ENCODE measurements at places on chromosomes 7 and 10.
A peak's percentile ranks its signal among the peaks of the same experiment; 100 is the strongest.

GRCh38 chr7:27181795-27182275, 3.2 kb downstream of the HOXA11 start:
- DNase-seq, result no peak

- DNase-seq, result peak; percentile 49
Measured at GRCh38 chr10:5014936-5015335, 11.3 kb upstream of the AKR1C2 start.

DNA sequence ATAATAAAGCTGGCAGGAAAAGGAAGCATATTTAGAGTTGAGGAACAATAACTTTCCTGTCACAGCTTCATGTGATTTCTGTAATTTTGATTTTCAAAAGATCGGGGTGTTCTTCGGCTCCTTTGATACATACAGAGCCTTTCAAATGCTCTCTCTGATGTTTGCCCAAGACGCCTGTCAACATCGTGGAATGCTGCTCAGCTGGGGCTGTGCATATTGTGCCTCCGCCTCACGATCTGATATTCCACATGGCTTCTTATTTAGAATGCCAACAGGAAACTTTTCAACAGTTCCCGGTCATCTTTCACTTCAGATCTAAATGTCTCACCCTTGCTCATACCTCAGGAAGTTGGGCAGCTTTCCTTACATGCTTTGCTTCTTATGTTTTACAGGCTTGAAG, 7.3 kb downstream of the NPY start:
- DNase-seq, result no peak

DNA sequence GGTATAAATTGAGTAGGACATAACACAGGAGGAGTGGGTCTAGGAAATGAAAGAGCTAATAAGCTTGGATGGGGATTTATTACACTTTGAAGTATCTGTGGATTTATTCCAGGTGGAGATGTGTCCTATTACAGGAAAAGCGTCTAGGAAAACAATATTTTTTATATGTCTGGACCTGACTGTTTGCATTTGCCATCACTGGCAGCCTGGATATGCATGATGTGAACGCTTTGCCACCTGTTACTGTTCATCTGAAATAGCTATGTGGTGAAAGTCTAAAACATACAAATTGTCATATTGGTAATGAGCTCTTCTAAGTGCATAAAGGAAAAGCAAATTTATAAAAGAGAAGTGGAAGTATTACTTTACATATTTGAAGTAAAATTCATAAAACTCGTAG, 31.6 kb upstream of the AGMO start:
- no peak for DNase-seq

DNA sequence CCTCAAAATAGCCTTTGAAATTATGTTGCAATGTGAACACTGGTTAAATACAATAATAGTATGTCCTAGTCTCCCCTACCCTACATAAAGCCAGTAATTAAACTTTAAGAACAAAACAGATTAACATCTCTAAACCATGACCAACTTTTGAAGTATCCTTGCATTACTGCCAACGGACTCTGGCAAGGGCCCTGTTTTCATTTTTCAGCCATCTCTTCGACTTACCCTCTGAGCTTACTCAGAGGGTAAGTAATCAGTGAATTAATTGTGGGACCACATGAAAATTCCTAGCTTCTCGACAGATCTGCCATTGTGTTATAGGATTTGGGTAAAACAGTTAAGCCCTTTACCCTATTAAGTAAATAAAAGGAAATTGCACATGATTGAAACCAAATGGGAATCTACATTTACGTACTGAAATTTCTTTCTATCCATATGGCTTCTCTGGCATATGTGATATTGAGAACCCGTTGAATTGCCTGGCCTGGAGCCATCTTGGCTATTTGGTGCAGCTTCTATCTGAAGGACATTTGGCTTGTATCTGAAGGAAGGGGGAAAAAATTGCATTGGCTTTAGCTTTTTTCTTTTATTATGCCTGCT, 39.6 kb downstream of the DYNC1I1 start:
- no peak for DNase-seq

DNA sequence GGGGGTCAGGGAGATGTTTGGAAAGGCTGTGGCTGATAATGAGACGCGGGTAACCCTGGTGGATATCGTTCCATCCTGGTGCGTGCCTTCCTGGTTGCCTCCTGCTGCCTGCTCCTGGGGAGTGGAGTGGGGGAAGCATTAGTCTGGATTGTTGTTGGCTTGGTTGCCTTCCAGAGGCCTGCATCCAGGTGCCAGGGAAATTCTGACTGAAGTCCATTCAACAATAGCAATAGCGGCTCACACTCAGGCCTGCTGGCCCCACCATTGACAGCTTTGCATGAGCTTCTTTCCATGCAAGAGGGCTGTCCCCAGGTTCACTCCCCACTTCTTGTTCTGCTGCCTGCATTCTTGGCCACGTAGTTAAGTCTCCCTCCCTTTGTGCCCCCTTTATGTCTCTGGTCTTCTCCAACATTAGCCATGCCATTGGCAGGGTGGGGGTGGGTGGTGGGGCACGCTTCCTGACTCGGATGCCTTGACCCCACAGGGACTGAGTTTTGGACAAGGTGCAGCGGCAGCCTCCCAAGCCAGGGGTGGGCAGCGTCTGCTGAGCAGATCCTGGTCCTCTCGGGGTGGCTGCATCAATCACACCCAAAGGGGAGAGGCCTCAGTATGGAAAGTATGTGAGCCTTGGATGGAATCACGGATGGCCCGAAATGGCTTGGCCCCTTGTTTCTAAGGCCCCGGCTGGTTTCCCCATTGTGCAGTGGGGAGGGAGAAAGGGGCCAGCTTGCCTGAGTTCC, 150.2 kb downstream of the GRK5 start:
- DNase-seq, result no peak

DNA sequence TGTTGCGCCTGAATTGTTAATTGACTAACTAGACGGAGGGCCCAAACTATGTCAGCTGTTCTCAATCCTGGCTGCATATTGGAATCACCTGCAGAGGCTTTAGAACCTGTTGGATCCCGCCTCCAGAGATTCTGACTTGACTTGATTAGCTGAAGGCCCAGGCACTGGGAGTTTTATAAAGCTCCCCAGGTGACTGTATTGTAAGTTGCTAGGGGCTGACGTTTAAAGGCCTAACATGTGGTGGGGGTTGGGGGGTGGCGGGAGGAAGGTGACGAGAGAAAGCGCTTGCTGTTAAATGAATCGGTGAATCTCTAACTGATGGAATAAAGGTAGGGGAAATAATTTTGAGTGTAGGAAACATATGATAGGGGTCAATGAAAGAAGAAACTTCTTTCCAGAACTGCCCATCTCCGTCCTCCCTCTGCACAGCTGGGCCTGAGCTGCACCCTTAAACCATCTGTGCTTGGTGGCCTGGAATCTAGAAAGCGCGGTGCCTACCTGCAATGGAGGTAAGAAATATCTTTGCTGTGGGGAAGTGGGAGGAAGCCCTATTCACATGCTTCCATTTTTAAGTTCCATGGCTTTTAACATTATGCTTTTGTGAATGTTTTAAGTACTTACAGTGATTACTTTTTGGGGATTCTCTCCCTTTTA, 225.0 kb upstream of the FAM3C start:
- no peak for DNase-seq

DNA sequence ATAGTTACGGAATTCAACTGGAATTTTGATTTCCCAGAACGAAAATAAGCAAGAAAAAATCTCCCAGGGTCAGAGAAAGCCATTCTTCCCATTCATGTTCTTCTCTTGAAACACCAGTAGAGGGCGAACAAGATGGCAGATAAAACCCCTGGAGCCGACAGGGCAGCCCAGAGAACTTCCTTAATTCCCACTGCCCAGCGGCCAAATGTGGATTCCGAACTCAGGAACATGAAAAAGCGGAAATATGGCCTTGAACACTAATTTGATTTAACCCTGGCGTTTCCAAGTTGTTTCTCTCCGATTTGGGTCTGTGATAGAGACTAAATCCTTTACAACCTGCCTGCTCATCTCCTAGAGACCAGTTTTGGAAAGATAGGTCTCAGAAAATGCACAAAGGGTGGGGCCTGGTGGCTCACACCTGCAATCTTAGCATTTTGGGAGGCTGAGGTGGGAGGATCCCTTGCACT, 100.7 kb upstream of the WAC start:
- peak; percentile 85 for DNase-seq

DNA sequence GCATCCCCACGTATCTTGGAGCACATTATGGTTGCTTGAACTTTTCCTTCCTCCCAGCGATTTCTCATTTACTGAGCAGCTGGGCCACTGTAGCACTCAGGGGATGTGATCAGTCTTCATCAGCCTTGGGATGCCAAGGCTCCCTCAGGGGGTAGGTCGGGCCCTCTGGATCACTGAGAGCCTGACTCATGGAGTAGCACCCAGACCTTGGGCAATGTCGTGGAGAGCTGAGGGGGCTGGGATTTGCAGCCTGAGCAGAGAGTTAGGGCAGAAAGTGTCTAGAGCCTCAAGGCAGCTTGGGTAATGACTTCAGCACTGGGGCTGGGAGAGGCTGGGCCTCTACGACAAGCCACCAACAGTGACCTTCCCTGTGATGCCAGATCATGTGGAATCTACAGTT, 86.5 kb upstream of the CXCL12 start:
- DNase-seq, result peak; percentile 58

DNA sequence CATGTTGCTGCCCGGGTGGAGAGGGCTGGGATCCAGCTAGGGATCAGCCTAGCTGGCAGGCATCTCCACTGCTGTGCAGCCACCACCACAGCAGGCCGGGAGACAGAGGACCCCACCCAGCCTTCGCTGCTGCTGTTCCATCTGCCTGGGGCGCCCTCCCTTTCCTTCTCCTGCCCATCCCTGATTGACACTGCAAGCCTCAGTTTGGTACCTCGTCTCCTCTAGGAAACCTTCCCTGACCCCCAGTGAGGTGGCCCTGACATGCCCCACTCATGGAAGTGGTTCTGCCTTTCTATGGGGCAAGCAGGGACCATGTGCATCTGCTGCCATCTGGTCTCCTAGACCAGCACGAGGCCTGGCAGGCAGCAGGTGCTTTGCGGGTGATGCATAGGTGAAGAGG, 30.4 kb upstream of the DPYSL4 start:
- no peak for DNase-seq

- peak; percentile 75 for DNase-seq
Measured at GRCh38 chr10:28393956-28394568, 91.2 kb upstream of the MPP7 start.

- peak; percentile 57 for DNase-seq
Measured at GRCh38 chr7:128738570-128739047, 550 bp upstream of the CALU start.

DNA sequence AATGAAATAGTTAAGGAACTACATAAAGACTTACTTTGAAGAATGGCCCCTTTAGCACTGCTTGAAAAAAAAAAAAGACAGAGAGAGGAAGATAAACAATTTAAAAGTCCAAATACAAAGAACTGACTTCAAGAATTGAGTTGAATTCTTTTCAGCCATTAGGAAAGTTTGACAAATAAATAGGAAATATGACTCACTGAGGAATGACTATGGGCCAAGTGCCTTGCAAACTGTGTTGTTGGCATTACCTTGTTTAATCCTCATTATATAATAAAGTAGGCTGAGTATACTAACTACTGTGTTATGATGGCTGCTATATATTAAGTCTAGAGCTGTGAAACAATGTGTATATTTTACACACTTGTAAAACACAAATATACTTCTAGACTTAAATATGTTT, 151.1 kb downstream of the ELMO1 start:
- no peak for DNase-seq

- no peak for DNase-seq
Measured at GRCh38 chr10:14674376-14675050, 100.2 kb downstream of the FAM107B start.

DNA sequence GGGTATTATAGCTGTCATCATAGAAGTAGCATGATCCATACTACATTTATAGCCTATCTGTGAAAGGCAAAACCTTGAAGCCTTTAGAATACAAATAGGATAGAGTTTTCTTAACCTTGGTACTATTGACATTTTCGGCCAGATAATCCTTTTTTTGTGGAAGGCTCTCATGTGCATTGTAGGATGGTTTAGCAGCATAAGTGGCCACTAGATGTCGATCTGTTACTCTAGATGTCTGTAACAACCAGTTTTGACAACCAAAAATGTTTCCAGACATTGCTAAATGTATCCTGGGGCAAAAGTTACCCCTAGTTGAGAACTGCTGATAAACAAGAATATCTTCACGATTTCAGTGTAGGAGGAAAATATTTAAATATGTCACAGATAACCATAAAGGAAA, 319.4 kb upstream of the GALNT17 start:
- no peak for DNase-seq

DNA sequence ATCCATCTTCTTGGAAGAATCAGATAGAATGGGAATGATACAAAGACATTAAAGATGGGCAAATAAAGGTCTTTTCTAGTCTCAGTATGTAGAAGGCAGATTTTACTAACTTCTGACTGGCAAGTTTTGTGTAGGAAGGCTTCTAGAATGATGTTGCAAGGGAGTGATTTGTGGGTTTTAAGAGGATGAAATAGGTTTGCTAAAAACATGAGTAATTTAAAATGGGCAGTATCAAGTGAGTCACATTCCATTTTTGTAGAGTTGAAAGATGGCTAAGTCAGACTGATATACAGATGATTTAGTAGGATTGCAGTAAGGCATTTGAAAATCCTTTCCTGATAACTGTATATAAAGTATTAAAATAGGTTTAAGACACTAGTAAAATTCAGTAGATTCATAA, 777.4 kb downstream of the SORCS1 start:
- DNase-seq, result peak; percentile 70

- DNase-seq, result no peak
Measured at GRCh38 chr10:62514079-62514693, 140.0 kb downstream of the ZNF365 start.

DNA sequence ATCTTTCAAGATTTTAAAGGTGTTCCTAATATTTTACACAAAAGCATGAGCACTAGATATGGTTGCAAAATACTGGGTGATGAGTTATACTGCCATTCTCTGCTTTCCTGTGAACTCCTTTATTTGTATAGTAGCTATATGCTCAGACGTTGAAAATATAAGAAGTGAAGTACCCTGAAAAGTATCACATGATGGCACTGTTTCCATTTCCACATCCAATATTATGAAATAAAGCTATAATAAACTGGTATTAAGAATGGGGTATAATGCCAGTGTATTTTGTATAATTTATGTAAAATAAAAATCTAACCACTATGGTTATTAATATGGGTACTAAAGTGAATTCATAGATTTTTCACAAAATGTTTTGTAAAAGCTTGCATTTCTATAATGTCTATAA, 79.6 kb upstream of the FOXP2 start:
- no peak for DNase-seq

- DNase-seq, result peak; percentile 67
Measured at GRCh38 chr7:6252341-6252746, 20.1 kb downstream of the CYTH3 start.
